Stimulated activated CD8-positive, alpha-beta memory T cell treated with anti-CD3 and anti-CD28 coated beads, Interleukin-7, amount 100 ng/mL, for 4 hours (primary cell): ENCODE measurements at places on chromosomes 4 and X.

- no peak for DNase-seq
Measured at GRCh38 chrX:134024686-134025377, 39.4 kb upstream of the GPC3 start.

DNA sequence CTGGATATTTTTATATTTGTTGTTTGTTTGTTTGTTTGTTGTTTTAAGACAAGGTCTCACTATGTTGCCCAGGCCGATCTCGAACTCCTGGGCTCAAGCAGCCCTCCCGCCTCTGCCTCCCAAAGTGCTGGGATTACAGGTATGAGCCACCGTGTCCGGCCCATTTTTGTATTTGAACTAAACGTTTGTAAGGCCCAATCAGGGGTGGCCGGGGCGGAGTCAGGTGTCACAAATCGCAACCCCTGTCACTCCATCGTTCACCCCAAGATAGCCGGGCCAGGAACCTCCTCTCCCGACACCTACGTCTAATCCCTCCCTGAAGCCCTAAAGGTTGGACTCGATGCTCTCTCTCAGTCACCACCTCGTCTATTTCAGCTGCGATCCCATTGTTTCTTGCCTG is 722 bp upstream of the EFHC2 start:
- peak; percentile 29 for DNase-seq

GRCh38 chr4:87051121-87051713 is 116.4 kb downstream of the AFF1 start:
- no peak for DNase-seq

GRCh38 chr4:1009542-1010394 is 1.7 kb upstream of the FGFRL1 start:
- peak; percentile 68 for DNase-seq

DNA sequence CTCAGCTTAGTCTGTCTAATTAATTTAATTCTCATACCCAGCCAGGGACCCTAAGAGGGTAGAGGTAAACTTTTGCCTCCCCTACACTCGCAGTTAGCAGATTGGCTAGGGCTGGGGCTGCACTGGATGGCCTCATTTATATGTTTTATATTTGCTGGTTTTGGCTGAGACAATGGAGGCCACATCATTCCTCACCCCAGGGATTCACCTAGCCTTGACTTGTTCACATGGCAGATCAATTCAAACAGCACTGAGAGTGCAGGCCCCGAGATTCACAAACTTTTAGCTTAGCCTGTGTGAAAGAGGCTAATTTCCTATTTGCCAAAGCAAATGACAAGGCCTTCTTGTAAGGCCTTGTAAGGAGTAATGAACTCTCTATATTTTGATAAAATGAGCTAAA is 844.4 kb downstream of the ARAP2 start:
- DNase-seq, result no peak

- no peak for DNase-seq
Measured at GRCh38 chrX:15242899-15243555, 26.9 kb downstream of the ASB9 start.

DNA sequence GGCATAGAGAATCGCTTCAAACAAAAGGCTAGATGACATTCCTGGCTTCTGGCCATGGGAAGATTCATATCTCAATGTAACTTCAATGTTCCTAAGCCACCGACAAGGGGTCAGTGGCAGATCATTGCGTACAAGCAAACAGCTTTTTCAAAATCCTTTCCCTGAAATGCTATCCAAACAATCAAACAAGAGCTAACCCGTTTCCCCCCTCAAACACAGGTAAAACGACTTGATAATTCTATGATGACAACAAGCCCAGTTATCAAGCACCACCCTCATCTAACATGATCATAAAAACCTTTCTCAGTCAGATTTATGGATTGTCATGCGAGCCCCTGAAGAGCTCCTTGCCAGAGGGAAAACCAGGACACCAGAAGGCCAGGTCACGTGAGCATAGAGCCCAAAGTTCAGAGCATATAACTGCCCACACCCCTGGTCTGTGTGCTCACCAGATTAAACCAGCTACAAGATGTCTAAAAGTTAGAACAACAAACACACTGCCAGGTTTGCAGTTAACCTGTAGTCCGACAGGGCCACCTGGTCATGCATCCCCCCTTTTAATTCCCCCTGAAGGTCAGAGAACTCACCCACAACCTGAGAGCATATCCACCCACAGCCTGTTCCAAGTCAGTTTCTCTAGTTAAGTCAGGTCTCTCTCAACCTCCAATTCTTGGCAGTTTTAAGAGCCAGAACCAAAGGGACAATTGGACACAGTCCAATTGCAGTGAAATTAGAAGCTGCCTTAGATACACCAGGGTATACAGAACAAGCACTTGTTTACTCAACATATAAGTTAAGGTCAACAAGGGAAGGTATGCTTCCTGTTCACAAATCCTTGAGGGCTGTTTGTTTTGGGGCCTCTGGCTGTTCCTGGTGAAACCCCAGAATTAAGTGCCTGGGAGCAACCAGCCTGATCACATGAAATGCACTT is 248.1 kb upstream of the PPARGC1A start:
- no peak for DNase-seq

- no peak for DNase-seq
Measured at GRCh38 chr4:10354225-10354624, 103.0 kb downstream of the ZNF518B start.

- DNase-seq, result no peak
Measured at GRCh38 chrX:7147413-7147977, at the start of gene STS. Gene STS (plus strand): TSS chrX:7147712. CDS start chrX:7253200, 105,488 bp downstream.

GRCh38 chrX:145881175-145881995 is 63.8 kb downstream of the SLITRK2 start:
- no peak for DNase-seq

GRCh38 chr4:118076958-118077766 is 42.9 kb downstream of the NDST3 start:
- no peak for DNase-seq

DNA sequence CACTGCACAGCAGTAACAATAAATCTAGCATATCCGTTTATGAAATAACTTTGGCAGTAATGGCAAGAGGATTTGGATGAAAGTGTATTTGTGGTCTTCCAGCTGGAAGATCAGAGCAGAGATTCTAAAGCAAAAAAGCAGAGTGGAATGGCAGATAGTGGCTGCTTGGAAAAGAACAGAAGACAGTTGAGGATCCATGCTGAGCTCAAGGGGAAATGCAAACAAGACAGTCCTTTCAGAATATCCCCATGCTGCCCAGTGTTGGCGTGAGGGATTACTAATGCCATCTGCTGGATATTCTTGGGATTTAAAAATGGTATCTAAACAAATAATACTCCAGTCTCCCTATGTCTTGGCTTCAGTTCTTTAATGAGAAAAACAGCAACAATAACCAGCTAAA is 629.1 kb upstream of the ATOH1 start:
- DNase-seq, result no peak

DNA sequence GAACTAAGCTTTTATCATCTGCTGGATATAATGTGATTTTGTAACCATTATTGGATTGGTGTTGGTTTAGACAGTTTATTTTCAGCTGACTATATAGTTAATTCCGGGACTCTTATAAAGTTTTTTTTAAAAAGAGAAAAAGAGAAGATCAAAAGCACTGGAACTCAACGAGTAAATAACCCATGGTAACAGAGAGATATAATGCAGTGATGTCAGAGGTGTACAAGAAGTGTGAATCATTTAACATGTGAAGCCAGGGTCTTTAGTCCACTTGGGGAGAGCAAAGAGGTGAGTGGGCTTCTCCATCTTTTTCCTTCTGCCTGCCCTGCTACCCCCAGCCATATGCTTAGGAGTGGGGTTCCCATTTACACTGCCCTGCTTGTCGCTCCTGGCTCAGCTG is 3.2 kb downstream of the TMEM165 start:
- DNase-seq, result no peak
